ENCODE measurements at places on chromosomes 6 and 20.

- DNase-seq, result no peak
These were observed 739.9 kb downstream of the C6orf118 start for GRCh38 chr6:164569509-164569908.

- no peak for DNase-seq
These were observed 405.6 kb downstream of the BTBD9 start for GRCh38 chr6:38234141-38234540.

GRCh38 chr6:156791320-156791850 lies 14.2 kb downstream of the ARID1B start:
- DNase-seq, result peak; percentile 56

DNA sequence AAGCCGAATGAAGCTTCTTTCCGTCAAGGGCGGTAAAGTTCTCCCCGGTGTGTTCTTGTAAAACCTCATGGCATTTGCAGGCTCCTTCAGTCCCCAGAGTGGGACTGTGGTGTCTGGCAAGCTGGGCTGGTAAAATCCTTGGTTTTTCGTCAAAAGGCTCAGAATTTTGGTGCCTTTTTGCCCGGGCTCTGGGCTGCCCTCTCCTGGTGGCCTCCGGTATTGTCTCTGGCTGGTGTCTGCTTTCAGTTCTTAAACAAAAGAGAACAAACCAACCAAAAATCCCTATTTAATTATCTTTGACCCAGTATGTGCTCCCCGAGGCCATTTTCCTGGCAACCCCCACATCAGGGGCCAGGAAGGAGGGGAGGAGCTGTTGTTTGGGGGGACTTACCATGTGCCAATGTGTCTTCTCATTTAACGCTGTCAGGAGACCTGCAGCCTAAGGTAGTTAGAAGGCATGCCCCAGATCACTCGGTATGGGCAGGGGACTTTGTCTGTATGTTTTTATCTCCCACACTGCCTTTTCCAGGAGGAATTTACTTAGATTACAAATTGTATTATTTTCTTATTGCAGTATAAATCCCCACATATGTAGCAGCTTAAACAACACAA lies 11.1 kb downstream of the CDH4 start:
- DNase-seq, result no peak

- no peak for DNase-seq
These were observed 230.9 kb upstream of the DTNBP1 start for GRCh38 chr6:15893556-15894253.

- no peak for DNase-seq
These were observed 348.0 kb upstream of the JARID2 start for GRCh38 chr6:14897831-14898230.

- no peak for DNase-seq
These were observed 459.8 kb upstream of the CITED2 start for GRCh38 chr6:139834232-139834631.

DNA sequence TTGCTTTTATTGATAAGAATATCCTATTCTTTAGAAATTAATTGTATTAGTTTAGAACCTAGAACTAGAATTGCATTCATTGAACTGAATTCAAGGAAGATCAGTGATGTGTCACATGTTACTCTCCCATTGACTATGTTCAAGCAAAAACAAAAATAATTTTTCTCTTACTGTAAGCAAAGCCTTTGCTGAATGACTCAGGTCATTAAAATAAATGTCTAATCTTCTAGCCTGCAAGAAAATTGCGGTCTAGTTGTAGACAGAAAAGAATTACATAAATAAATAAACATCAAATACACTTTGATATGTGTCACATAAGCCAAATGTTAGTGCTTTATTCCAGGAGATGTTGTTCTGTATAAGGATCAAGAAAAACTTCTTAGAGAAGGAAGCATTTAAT lies 387.9 kb downstream of the ADGRB3 start:
- peak; percentile 20 for DNase-seq

DNA sequence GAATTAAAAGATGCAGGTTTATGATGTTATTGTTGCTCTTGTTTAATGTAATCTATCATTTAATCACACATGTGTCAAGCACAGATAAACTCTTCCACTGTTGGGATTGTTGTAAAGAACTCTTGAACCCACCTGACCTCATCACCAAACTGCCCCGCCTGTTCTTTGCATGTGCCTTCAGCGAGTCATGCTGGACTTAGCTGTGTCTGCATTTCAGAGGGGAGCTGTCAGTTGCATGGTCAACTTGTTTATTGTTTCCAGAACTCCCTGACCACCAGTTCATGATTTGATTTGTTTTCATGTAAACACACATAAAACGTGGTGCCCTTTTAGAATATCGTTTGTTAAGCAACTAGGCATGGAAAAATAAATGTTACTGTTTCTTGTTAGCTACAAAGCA lies 93.6 kb downstream of the KHDC1L start:
- no peak for DNase-seq

DNA sequence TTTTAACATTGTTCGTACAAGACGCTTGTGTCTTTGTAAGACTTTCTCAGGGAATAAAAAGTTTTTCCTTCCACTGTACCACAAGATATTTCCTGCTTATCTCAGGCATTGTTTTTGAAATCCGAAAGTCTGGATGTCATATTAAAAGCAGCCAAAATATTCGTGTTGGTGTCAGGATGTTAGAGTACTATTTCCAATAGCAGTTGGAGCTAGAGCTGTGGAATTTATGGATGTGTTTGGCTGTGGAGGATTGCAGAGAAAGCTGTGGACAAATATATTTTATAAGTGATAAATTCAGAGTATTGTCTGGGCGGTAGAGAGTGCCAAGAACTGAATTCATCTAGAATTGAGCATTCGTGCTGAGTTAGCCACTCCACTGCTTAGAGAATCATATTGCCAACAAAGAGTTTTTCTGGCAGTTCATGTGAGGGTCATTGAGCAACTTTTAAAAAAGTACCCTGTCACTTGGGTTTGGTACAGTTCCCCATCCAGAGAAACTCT lies 57.7 kb downstream of the ZDHHC14 start:
- DNase-seq, result no peak

- DNase-seq, result no peak
These were observed 109.6 kb downstream of the MANEA start for GRCh38 chr6:95686895-95687294.

GRCh38 chr6:169906688-169907418 lies 155.4 kb downstream of the ERMARD start:
- DNase-seq, result no peak

- no peak for DNase-seq
These were observed 633.1 kb downstream of the CDH26 start for GRCh38 chr20:60591172-60591799.

GRCh38 chr6:100449239-100449691 lies 15.5 kb downstream of the SIM1 start:
- no peak for DNase-seq

DNA sequence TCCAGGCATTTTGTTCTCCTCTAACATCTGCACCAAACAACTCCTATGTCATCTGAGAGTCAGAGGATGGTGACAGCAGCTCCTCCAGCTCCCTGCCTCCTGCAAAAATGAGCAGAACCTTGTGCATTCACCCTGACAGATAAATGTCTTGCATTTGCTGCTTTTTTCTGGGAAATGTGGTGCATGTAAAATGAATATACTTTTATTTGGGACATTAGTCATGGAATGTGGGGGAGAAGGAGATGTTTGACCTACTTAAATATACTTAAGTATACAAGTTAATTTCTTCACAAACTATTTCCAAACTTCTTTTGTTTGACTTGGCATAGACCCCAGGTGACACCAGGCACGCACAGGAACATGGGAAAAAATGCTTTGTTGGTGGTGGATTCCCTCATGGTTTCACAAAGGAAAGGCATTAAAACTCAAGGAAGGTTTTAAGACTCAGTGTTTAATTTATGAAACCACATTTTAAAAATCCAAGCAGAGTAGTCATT lies 181.8 kb upstream of the MCHR2 start:
- DNase-seq, result peak; percentile 96

DNA sequence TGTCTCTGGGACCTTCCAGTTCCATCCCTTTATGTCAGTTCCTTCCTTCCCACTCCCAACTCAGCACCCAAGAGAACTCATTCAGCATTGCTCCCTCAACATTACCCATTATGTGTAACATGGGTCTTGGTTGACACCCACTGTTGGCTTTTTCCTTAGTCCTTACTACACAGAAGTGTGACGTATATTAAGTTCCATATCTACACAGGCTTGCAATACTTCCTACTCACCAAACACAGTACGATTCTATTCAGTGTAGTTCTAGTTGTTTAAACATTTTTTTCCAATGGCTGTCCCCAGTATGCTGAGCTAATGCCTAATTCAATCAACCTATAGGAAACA lies 37.7 kb downstream of the ARHGAP18 start:
- no peak for DNase-seq

GRCh38 chr6:73558624-73559398 lies 38.0 kb upstream of the EEF1A1 start:
- DNase-seq, result no peak

DNA sequence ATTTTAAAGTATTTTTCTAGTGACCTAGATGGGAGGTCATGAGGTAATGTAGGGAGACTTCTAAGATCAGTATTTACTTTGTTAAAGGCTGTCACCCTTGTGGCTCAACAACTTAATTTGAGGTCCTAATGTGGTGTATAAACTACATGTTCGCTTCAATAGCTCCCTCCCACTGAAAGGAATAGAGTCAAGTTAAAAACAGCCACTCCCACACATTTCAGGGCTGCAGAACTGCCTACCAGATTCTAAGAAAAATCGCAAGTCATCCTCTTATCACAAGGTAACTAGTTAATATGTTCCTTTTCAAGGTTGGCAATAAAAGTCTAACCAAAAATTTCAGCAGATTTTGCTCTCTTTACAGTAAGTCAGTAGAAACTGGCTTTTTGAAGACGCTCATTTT lies 15.1 kb downstream of the GSTA1 start:
- no peak for DNase-seq

All from fibroblast of skin of left biceps (primary cell).